NAMALWA (cell line): ENCODE measurements at places on chromosomes 12 and 14.
A peak's percentile ranks its signal among the peaks of the same experiment; 100 is the strongest.

- no peak for DNase-seq
Observed at GRCh38 chr12:65494537-65494936, 216.1 kb downstream of the MSRB3 start.

GRCh38 chr12:39127401-39127800, 222.0 kb upstream of the CPNE8 start:
- no peak for DNase-seq

DNA sequence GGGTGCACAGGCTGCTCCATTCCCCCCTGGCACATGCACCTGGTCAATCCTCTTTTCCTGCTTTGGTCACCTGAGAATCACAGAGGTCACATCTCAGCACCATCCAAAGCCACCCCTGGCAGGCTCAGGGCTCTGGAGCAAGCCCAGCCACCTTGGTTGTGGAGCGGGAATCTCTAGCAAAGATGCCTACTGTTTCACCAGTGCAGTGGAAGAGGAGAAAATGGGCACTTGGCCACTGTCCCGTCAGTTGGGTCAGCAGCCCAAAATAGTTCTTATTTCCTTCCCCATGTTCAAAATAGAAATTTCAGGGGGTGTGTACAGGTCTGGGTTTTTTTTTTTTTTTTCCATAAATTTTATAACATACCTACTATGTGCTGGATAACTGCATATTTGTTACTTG, 18.3 kb downstream of the RTL1 start:
- DNase-seq, result no peak

GRCh38 chr12:19144985-19145384, 15.5 kb downstream of the PLEKHA5 start:
- DNase-seq, result no peak

DNA sequence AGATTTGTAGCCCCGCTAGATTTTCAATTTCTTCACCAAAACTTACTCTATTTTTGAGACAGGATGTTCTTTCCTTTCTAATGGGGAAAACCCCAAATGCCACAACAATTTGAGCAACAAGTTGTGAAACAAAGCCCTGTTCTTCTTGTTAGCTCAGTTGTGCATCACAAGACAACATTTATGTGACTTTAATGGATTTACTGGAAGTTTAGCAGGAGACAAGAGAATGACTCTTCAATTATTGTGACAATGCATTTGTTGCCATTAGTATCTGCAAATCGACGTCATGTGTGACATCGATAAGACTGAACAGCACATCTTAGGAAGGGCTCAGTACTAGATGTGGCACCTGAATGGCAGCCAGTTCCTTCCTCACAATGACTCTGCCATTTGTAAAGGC, 1028.9 kb upstream of the TMEM132C start:
- DNase-seq, result no peak

DNA sequence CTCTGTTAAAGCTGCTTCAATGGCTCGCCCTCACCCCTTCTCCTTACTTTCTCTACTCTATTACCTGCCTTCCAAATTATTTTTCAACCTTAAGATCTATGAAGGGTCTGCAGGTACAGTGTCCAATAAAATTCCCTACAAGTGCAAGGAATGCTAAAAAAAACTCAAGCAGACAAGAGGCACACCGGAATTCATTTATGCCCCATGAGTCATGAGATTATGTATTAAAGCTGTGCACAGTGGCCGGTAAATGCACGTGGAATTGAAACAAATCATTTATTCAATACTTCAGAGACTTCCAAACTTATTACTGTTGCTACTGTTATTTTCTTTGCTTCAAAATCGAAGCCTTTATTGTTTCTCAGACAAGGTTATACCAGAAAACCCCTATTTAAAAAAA, 68.4 kb downstream of the ST8SIA1 start:
- DNase-seq, result no peak

DNA sequence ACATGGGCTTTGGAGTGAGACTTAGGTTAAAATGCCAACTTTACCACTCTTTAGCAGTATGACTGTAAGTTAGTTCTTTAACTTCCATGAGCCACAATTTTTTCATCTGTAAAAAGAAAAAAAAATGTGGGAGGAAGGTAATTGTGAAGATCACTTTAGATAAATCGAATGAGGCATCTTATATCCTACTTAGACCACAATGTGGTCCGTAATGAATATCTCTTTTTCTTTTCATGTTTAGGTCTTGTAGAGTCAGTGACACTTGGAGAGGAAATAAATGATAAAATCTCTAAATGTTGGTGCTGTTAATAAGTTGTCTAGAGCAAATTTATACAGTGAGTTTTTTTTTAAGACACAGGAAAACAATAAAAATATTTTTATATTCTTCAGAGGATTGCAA, 34.3 kb downstream of the RGS6 start:
- DNase-seq, result no peak

- no peak for DNase-seq
Observed at GRCh38 chr14:100654814-100655740, 67.9 kb upstream of the BEGAIN start.

DNA sequence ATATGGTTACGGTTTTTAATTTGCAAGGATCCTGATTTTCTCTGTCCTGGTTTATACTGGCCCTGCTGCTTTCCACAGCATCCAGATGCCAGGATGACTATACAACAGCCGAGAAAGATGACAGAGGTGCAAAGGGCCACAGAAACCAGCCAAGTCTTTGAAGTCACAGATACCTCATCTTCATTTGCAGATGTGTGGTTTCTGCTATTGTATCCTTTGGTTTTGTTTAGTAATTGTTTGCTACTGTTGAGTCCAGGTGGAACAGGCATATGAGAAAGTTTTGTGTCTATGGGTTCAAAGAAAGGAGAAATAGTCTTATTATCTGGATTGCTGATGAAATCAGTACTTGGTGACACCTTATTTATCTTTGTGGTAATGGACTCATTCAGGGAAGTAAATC, 17.3 kb upstream of the KLHL42 start:
- no peak for DNase-seq

DNA sequence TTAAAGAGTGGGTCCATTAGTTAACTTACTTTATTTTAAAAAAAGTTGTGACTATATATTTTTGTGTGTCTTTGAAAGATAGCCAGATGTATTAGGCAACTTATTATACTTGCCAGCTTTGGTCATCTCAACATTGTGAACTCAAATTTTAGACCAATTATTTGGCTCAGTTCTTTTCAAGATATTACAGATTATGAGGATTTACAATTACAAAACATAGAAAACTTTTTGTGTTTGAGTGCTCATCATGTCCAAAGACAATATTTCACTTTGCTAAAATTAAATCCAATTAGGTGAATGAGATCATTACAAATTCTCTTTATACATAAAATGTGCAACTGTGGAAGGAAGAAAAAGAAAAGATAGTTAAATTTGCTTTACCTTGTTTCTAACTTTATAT, 18.3 kb upstream of the PDE3A start:
- no peak for DNase-seq

- no peak for DNase-seq
Observed at GRCh38 chr12:72889791-72890190, 617.6 kb downstream of the TRHDE start.

DNA sequence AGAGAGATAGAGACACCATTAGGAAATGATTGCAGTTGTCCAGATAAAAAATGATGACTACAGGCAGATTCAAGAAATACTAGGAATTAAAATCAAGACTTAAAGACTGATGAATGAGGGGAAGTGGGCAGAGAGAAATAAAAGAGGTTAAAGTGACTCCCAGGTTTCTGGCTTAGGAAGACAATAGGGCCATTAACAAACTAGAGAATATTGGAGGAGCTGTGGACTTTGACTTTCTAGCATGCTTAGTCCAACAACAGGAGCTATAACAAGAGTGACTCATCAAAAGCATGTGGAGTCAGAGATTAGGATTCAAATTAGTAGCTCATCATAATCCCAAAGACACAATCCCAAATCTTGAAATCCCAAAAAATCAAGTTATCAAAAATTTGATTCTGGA, 101.5 kb downstream of the BMP4 start:
- no peak for DNase-seq

DNA sequence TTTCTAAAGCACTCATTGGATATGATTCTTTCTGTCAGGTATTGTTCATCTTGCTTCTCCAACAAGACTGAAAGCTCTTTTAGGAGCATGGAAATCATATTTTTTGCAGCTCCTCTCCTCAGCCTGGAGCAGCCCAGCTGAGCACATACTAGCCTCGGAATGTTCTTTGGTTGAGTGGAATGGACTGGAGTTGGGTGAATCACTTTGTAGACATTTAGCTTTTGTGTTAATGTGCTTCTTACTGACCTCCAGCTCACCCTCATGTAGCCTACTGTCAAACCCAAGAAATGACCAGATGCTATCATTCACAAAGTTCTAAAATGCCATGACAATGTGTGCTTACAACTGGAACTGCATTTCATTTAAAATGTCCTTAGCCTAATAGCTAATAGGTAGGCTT, 161.1 kb downstream of the NUAK1 start:
- DNase-seq, result no peak

GRCh38 chr14:26888592-26888991, 290.8 kb upstream of the NOVA1 start:
- DNase-seq, result no peak

DNA sequence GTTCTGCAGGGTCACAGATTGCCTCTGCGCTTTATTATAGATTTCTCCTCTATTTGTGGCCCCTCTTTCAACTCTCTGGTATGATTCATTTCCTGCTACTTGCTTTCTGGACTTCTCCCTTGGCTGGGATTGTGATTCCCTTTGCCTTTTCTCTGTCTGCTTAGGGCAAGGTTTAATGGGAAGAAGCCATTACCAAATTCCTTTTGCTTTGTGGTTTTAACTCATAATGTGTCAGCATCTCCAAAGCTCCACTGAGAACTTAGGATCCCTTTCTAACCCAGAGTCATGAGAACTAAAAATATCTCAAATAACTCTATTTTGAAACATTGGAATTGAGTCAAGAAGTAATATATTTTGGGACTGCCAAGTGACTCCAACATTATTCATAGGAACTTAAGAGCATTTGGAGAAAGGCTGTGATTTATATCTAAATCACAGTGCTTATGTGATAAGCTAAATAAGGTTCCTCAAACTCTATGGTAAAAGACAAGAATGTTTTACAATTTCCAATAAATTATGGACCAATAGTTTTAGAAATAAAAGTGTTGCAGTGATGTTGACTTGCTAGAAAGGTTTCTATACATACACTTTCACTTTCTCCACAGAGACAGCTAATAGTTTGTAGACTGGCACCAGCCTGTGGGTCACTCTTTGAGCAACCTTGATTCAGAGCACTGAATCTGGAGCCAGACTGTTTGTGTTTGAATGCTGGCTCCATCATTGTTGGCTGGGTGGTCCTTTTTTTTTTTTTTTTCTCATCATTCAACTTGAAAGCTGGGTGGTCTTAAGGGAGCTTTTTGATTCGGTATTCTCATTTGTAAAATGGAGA, 93.9 kb downstream of the DACT1 start:
- DNase-seq, result no peak

DNA sequence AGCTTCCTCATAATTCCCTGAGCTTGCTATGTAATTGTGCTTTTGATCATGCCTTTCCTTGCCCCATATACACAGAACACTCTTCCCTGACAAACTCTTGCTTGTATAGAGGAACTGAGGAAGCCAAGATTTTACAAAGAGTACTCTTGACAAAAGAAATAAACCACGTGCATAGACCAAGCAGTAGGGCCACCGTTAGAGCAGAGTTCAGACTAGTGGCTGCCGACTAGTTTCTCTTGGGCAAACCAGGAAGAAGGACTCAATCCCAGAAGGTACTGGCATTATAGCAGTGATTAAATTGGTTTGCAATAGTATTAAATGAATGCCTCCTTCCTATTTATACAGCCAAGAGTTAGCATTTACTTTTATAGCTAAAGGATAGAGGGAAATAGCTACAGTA, 146.1 kb downstream of the RAD51B start:
- DNase-seq, result no peak

DNA sequence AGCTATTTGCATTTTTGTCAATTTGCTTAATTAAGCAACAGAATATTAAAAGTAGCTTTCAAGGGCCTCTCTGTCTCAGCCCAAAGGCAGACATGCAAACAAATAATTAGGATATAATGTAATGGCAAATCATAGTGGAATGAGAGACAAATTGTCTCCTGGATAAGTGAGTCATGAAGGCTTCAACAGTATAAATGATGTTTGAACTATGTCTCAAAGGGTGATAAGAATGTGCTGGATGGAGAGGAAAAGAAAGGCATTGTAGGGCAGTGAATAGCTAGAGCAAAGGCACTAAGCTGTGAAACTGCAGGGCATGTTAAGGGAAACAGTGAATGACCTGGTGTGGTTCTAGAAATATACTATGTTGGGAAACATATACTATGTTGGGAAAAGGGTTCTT, 53.5 kb upstream of the PPP1R12A start:
- DNase-seq, result no peak

GRCh38 chr12:90978117-90978770, 23.3 kb upstream of the CCER1 start:
- peak; percentile 74 for DNase-seq

GRCh38 chr14:106665814-106666213, 1139.4 kb downstream of the TMEM121 start:
- peak; percentile 59 for DNase-seq

DNA sequence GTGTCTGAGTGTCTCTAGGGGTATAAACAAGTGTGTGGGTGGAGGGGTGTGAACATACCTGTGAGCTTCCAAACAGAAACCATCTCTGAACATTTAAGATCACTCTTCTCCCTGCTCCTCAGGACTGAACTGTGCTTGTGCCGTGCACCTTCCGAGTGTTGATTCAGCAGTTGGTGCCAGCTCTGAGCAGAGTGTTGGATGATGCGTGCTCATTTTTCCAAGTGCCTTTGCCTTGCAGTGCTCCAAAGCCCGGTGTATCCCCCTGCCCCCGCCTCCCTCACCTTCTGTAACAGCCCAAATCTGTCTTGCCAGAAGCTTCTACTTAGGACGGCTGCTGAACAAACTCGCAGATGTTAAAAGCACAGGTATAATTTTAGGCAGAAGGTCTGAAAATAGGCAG, 4.4 kb downstream of the WSCD2 start:
- no peak for DNase-seq

DNA sequence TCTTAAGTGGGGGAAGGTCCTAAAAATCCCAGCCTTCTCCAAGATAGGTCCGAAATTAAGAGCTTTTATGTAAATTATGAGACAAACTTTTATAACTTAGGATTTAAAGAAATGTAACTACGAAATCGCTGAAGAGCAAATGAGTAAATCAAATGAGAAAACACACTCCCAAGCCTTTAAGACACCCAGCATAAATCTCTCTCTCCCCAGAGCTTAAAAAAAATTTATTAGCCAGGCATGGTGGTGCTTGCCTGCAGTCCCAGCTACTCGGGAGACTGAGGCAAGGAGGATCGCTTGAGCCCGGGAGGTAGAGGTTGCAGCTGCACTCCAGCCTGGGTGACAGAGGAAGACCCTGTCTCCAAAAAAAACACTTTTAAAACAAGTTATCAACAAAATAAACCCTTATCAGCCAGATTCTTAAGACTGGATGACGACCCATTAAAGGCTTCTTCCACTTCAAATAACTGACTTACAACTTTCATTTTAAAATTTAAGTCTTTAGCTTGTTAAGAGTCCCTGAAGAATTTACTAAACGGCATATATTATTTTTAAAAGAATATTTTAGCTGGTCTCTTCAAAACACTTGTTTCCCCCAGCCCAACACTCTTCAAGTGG, 3.2 kb downstream of the PTGES3 start:
- DNase-seq, result peak; percentile 43

GRCh38 chr12:131276501-131277185, 322.9 kb downstream of the ADGRD1 start:
- no peak for DNase-seq

GRCh38 chr12:57086493-57087009, 2.4 kb upstream of the NAB2 start:
- DNase-seq, result peak; percentile 76
